ENCODE measurements at places on chromosomes 1 and 21.

- no peak for DNase-seq
These were observed 149.6 kb downstream of the CYYR1 start for GRCh38 chr21:26423511-26423910.

GRCh38 chr1:40860706-40861223, 1.4 kb downstream of the CITED4 start:
- DNase-seq = no peak

GRCh38 chr1:202794051-202794740, 14.0 kb downstream of the KDM5B start:
- DNase-seq = no peak

DNA sequence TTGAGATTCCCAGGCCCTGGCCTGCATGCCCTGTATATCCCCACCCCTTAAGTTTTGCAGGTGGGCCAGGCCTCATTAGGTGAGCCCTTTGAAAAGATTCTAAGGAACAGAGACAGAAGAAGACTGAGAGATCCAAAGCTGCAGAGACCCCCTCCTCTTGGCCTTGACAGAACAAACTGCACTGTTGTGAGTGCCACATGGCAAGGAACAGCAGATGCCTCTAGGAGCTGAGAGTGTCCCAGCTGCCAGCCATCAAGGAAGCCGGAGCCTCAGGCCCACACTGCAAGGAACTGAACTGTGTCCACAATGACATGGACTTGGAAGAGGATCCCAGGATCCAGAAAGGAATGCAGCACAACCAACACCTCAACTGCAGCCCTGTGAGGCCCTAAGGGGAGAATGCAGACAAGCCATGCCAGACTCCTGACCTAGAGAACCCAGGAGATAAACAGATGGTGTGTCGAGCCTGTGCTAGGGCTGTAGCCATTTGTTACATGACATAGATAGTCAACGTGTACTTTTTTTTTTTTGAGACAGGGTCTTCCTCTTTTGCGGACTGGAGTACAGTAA, 182.7 kb downstream of the AJAP1 start:
- no peak for DNase-seq

DNA sequence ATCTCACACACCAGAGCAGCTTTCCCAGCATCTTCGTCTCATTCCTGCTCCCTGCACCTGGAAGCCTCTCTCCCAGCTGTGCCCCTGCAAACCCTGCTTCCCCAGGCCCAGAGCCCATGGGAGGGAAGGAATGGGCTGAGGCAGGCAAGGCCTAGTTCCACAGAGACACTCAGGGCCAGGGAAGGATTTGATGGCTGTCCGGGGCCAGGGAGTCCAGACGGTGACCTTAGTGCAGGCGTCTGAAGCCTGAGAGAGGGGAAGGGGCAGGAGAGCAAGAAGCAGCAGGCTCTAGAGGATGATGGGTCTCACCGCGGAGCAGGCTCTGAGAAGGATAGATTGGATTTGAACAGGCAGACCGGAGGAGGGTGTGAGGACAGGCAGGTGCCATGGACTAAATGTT, 22.2 kb upstream of the TNNI1 start:
- no peak for DNase-seq

DNA sequence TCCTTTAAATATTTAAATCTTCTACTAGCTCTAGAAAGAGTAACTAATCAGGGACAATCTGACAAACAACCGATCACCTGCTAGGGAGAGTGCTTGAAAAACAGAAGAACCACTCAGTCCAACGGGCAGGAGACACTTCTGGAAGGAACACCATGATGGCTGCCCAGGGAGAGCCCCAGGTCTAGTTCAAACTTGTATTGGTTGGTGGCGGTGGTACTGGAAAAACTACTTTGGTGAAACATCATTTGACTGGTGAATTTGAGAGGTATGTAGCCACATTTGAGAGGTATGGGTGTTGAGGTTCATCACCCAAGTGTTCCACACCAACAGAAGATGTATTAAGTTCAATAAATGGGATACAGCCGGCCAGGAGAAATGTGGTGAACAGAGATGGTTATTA, 4.8 kb upstream of the WDR47 start:
- no peak for DNase-seq

DNA sequence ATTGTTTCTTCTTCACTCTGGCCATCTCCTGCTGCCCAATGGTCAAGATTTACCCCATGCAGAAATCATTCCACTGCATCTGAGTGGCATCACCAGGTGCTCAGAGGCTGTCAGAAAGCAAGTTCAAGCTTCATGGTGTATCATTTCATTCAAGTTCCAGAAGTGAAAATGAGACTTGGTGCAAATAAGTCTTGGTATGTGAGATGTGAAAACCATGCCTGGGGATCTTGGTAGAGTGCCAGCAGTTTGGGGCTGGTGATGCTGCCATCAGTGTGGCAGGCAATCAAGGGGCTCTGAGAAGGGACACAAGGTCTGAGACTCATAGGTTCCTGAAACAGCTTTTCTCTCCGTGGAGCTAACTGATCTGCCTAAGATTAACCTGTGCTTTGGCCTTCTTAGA, 52.0 kb downstream of the CD2 start:
- DNase-seq = no peak

DNA sequence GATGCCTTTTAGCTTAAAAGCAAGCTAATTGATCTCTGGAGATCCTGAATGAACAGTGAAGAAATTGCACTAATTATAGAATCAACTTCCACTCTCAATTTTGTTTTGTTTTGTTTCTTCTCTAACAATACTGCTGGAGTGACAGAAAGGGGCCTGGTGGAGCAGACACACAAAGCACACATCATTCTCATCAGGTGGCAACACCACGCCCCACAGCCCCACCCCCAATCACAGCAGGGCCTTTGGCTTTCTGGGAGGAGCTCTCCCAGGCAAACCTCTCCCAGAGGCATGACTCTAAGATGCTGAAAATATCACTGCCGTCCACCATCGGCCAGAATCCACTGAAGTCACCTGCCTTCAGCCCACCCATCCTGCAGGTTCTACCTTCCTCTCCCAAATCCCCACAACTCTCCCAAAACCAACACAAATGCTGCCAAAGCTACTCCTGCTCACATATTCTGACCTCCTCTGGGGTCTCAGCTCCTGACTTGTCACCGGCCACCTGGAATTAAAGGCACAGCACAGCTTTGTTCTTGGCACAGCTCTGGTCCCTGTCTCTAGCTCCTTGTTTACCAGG, 120.7 kb downstream of the GRIK3 start:
- no peak for DNase-seq

DNA sequence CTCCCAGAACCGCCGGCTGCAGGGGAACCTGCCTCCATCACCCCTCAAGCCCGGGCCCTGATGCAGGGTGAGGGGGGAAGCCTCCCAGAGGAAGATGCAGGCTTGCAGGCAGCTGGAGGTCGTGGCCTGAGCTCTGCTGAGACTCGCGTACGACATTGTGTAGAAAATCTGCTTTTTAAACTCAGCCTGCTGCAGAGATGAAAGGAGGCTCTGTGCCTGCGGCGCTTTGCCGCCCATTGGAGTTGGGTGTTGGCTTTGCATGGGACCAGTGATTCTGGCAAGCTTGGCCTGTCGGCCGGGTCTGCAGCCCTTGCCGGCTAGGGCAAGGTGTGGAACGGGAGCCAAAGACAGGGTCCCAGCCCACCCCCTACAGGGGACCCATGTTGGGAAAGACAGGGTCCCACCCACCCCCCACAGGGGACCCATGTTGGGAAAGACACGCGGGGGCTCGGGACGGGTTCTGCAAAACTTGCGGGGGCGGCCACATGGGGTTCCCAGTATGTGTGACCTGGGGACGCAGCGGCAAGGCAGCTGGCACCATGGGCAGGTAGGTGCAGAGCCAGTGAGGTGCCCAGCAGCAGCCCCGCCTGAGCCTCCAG, 55.6 kb downstream of the SLX9 start:
- no peak for DNase-seq

- no peak for DNase-seq
These were observed 35.6 kb upstream of the RNPC3 start for GRCh38 chr1:103489935-103490334.

GRCh38 chr21:42663200-42663750, 9.9 kb downstream of the PDE9A start:
- no peak for DNase-seq

- DNase-seq = no peak
These were observed 11.1 kb upstream of the RAVER2 start for GRCh38 chr1:64733581-64734286.

GRCh38 chr1:177008653-177009052, 155.9 kb downstream of the ASTN1 start:
- DNase-seq = no peak

DNA sequence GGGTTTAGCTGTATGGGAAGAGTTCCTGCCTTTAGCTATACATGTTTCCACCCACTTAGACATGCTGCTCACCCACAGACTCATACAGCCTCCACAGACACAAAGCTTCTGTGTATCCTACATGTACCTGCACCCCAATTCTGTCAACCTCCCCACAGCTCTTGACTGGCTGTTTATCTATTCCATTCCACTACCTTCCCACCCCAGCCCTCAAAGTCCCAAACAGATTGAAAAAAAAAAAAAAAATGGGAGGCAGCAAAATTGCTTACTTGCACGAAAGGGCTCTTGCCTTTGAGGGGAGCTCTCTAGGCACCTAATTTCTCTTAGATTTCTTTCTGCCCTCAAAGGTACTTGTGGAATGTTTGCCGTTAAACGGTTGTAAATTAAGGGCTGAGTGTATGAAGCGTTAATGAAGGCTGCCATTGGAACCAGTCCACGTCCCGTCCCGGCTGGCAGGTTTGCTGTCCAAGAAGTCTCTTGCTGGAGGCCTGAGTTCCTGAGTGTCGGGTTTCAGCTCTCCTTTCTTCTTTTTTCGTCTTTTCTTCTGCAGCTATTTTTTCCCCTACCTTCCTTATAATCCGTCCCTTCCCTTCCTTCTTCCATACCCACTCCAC, 43.6 kb downstream of the PBX1 start:
- no peak for DNase-seq

GRCh38 chr1:57340334-57341070, 83.4 kb downstream of the DAB1 start:
- DNase-seq = no peak

DNA sequence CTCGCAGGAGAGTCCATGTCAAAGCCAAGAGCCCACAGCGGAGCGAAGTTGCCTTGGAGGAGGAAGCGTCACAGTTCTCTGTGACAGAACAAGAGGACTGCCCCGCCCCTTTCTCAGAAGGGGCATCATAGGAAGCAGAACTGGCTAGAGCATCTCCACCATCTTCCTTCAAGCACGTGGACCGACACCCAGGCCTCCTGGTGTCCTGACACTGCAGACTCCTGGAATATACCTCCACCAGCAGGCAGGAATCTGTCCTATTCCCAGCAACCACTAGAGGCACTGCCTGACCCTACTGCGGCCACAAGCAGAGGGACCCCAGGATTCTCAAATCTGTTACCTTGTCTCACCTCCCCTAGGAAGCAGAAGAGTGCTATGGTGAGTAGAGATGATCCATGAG, 37.8 kb downstream of the GPA33 start:
- no peak for DNase-seq

DNA sequence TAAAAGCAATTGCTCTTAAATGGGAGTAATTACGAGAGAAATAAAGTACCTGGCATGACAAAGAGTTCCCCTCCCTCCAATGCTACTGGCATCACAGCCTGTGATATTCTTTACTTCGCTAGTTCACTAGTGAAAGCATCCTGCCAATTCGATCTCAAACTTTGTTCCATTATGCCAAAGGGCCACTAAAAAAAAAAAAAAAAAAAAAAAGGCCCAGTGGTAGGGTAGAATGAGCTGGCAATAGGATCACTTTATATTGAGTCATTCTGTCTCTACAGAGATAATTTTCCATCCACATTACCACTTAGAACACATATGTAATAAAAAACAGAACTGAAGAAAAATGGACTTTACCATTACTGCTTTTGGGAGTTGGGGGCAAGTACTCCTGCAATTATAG, 11.2 kb downstream of the PUM1 start:
- no peak for DNase-seq

GRCh38 chr1:39711966-39712340, 20.7 kb upstream of the HPCAL4 start:
- no peak for DNase-seq

DNA sequence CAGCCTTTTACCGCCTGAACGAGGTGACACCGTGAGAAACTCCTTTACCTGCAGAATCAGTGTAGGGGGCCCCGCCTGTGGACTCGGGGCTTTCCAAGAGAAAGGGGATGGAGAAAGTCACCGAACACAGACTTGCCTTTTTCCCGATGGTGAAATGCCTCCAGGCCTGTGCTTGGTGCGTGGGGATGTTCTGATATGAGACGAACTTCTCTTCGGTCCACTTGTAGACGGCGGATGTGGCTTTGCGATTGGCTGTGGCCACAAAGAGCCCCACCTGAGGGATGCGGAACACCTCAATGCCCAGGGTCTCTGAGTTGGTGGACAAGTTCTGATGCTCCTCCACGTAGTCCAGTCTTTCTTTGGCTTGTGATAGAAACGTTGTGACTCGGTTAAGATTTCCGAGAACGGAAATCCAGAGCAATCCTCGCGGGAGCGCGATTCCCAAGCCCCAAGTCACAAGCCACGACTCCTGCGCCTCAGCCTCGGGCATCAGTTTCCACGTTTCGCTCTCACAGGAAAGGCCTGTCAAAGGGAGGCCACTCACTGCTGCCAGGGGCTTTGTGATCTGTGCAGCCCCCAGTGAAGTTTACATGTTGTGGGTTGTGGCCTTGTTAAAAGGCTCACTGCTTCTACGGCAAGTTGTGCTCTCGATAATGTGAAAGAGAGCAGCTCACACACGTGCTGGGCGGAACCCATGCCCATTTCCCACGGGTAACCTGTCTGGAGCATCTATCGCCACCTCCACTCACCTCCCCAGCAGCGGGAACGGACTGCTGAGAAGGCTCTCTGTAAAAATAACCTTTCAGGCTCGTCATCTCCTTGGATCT, 12.6 kb downstream of the KRTAP10-1 start:
- DNase-seq = no peak

- DNase-seq = no peak
These were observed 81.4 kb downstream of the RUNX1 start for GRCh38 chr21:34967509-34968289.

- no peak for DNase-seq
These were observed 4.0 kb downstream of the OSCP1 start for GRCh38 chr1:36446271-36446670.

- no peak for DNase-seq
These were observed 76.4 kb downstream of the HIVEP3 start for GRCh38 chr1:41842326-41842725.

Data from stimulated activated CD4-positive, alpha-beta T cell treated with anti-CD3 and anti-CD28 coated beads, Interleukin-1b, Interleukin-23, amount 100 ng/mL, for 1 hour (primary cell).